ENCODE measurements at places on chromosomes 4 and X.

DNA sequence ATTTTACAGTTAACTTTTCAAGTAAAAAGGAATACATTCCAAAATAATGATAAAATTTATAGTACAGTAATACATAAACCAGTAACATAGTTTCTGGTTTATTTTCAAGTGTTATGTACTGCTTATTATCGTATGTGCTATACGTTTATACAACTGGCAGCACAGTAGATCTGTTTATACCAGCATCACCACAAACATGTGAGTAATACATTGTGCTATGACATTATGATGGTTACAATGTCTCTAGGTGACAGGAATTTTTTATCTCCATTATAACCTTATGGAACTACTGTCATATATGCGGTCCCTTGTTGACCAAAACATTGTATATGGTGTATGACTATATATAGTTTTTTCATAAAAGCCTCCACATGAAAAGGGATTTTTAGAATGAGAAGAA, 256.9 kb downstream of the ANKRD50 start:
- no peak for DNase-seq

DNA sequence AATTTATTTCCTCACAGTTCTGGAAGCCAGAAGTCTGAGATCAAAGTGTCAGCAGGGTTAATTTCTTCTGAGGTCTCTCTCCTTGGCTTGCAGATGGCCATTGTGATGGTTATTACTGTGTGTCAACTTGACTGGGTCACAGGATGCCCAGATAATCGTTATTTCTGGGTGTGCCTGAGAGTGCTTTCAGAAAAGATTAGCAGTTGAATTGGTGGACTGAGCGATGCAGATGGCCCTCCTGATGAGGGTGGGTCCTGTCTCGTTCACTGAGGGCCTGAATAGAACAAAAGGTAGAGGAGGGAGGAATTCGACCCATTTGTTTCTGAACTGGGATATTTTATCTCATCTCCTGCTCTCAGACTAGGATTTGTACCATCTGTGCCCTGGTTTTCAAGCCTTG, 15.7 kb downstream of the SMIM43 start:
- no peak for DNase-seq

- DNase-seq: no peak
Observed at GRCh38 chr4:76492055-76492454, 57.0 kb downstream of the SHROOM3 start.

DNA sequence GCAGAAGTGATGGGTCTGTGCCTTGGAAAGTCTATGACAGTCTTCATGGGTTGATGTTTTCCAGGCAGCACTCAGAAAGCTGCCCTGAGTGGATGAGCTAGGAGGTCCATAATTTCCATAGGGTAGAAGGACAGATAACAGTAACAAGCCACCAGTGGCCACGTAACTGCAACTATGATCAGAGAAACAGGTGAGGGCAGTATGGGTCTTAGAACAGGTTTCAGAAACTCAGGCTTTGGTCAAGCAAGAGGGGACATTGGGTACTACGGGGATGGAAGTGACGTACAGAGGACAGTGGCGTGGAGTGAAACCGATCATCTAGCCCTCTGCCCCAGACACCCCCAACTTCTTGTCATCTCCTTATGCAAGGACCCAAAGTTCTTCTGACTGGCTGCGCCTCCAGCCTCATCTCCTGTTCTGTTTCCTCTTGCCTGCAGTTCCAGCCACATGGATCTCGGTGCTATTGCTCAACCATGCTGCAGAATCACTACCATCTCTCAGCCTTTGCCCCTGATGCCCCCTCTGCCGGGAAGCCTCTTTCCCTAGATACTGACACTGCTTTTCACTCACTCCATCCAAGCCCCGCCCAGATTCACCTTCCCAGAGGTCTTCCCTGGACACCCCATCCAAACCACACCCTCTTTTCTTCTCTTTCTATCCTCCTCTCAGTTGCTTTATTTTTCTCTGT, 123.4 kb downstream of the MFAP3L start:
- DNase-seq: no peak

- no peak for DNase-seq
Observed at GRCh38 chrX:37677765-37678164, 7.8 kb upstream of the XK start.

Measured in activated CD8-positive, alpha-beta memory T cell treated with anti-CD3 and anti-CD28 coated beads, Interleukin-2, amount 10 ng/mL, durations not matched to agents 7 days and 5 days (primary cell).